ENCODE measurements at places on chromosomes 6 and 20. TPM values are rescaled to one million over a fixed set of nuclear protein-coding genes. Genes with fewer than 3 reads are reported as not detected.

Gene SYNGAP1
- polyA plus RNA-seq = 0.89 TPM

Gene PACSIN1
- polyA plus RNA-seq = 0.19 TPM

- no peak for DNase-seq
Measured at GRCh38 chr20:48310305-48310704, 517.5 kb downstream of the PREX1 start.

GRCh38 chr6:145588981-145589380 is 146.3 kb downstream of the EPM2A start:
- DNase-seq = no peak

DNA sequence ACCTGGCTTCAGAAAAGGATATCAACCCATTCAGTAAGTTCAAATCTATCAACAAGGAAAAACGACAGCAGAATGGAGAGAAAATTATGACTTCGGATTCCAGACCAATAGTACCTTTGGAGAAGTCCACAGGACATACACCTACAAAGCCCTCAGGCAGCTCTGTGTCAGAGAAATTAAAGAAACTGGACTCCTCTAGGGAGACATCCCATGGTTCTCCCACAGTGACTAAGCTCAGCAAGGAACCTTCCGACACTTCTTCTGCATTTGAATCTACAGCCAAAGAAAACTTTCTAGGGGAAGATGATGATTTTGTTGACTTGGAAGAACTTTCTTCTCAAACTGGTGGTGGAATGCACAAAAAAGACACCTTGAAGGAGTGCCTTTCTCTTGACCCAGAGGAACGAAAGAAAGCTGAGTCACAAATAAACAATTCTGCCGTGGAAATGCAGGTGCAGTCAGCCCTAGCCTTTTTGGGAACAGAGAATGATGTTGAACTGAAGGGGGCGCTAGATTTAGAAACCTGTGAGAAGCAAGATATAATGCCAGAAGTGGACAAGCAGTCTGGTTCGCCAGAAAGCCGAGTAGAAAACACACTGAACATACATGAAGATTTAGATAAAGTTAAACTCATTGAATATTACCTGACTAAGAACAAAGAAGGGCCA is 67.4 kb upstream of the HINT3 start:
- peak; percentile 59 for DNase-seq

- DNase-seq = peak; percentile 53
Measured at GRCh38 chr6:108581237-108581931, 20.7 kb downstream of the FOXO3 start.

DNA sequence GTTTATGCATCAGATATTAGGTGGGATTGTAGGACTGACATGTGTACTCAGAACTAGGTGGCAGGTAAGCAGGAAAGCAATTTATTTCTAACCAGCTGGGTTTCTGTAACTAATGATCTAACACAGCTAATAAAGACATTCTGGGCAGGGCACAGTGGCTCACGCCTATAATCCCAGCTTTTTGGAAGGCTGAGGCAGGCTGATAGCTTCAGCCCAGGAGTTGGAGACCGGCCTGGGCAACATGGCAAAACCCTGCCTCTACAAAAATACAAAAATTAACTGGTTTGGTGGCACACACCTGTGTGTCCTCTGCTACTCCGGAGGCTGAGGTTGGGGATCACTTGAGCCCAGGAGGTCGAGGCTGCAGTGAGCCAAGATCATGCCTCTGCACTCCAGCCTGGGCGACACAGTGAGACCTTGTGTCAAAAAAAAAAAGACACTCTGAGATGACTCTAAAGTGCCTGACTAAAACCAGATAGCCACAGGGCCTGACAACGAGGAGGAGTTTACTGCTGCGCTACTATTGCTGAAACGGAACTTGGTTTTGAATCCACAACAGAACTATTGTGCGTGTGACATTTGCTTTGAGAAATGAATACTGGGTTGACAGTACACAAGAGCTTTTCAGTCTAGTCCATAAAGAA is 29.2 kb upstream of the CEP85L start:
- peak; percentile 5 for DNase-seq

DNA sequence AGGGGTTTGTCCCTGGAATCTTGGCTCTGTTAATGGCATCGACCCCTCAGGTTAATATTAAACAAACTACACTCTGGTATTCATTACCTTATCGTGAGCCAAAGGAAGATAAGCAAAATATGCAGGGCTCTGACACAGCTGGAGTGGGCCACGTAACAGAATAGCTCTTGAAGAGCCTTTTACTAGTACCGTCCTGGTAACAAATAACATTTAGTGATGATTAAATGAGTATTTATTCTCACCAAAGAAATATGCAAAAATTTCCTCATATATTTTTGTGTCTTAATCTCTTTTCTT is 20.1 kb upstream of the UTRN start:
- DNase-seq = no peak

DNA sequence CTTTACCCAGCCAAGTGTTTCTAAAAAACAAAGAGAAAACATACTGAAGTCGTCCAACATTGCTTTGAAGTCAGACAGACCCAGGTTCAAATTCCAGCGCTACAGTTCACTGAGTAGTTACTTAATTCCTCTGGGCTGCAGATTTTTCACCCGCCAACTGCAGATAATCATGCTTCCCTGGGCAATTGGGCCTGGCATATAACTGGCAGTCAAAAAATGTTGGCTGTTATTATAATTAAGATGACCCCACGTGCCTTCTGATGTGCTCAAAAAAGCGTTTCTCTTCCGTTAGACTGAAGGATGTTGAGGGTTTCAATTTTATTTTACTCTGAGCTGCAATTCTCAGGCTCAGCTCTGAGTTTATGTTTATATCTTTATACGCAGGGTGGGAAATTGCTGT is 156.1 kb upstream of the CITED2 start:
- DNase-seq = no peak

Gene PRKN
- polyA plus RNA-seq = 0.27 TPM

DNA sequence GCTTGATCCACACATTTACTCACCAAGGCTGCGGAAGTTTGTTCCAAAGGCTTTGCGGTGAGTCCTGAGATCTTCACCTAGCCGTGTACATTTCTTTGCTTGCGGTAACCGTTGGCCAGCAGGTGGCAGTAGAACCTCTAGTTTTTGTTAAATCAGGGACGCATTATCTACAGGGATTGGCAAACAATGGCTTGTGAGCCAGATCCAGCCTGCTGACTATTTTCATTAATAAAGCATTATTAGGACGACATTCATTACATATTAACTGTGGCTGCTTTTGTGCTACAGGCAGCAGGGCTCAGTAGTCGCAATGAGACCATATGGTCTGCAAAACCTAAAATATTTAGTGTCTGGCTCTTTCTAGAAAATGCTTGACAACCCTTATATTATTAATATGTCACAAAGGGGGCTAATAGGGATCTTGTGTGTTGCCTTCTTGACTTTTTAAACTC is 174.1 kb downstream of the DOK5 start:
- peak; percentile 79 for DNase-seq

Gene RAB23
- polyA plus RNA-seq = 0.45 TPM

DNA sequence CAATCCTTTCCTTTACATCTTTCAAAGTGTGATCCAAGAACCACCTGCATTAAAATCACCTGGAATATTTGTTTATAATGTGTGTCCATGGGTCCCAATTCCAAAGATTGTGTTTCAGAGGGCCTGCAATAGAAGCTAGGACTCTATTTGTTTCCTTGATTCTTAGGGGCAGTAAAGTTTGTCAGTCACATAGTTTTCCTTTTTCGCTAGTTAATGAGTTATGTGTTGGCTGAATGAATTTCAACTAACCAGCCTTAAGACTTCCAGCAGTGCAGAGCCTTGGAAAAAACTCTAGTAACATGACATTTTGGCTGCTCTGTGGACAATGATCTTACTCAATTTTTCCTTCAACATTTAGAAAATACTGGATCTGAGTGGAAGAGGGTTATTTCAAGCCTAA is 11.3 kb downstream of the FAM217A start:
- DNase-seq = no peak

GRCh38 chr6:92196325-92196724 is 1223.0 kb downstream of the EPHA7 start:
- DNase-seq = no peak

- DNase-seq = no peak
Measured at GRCh38 chr20:13101706-13102105, 92.9 kb downstream of the SPTLC3 start.
